NCI-H460 (cell line): ENCODE measurements at places on chromosomes 13 and 19. TPM values are rescaled to one million over a fixed set of nuclear protein-coding genes. Genes with fewer than 3 reads are reported as not detected.

DNA sequence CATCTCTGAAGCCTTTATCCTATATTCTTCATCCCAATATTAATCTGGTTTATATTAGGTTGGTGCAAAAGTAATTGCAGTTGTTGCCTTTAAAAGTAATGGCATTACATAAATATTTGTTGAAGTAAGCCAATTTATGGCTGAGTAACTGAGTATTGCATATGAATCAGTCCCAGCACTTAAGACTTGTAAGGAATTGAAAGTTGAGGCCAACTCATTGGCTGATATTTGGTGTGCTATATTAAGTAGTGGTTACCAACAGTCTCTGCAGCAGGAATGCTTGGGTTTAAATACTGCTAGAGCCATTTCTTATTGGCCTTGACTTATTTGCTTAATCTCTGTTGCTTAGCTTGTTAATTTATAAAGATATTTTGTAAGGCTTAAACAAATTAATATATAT lies 460.7 kb downstream of the GPC6 start:
- no peak for DNase-seq

GRCh38 chr13:97388373-97388772 lies 45.6 kb upstream of the RAP2A start:
- no peak for DNase-seq

GRCh38 chr19:9456018-9456689 lies 20.8 kb upstream of the ZNF266 start:
- no peak for DNase-seq

GRCh38 chr13:81318231-81319019 lies 977.5 kb upstream of the SPRY2 start:
- no peak for DNase-seq

DNA sequence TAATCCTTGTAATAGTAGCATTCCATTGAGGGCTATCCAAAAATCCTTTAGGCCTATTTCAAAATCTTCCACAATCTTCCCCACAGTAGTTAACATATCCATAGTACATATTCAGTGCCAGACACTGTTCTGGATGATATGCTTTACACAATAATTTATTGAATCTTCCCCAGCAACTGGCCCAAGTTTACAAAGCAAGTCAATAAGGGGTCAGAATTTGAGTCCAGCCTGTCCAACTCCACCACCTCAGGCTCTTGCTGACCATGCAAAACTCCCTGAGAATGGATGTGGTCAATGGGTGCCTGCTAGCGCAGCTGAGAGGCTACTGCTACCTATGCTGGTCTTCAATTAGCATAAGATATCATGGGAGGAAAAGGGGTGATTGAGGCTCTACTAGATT lies 529.6 kb downstream of the FGF9 start:
- no peak for DNase-seq

- DNase-seq, result no peak
Observed at GRCh38 chr13:71219698-71220415, 647.1 kb downstream of the DACH1 start.

GRCh38 chr13:97889803-97890202 lies 63.7 kb upstream of the IPO5 start:
- DNase-seq, result no peak

- DNase-seq, result no peak
Observed at GRCh38 chr19:46678110-46678732, 17.2 kb upstream of the DACT3 start.

- DNase-seq, result no peak
Observed at GRCh38 chr19:41564515-41565378, 11.2 kb upstream of the CEACAM21 start.

DNA sequence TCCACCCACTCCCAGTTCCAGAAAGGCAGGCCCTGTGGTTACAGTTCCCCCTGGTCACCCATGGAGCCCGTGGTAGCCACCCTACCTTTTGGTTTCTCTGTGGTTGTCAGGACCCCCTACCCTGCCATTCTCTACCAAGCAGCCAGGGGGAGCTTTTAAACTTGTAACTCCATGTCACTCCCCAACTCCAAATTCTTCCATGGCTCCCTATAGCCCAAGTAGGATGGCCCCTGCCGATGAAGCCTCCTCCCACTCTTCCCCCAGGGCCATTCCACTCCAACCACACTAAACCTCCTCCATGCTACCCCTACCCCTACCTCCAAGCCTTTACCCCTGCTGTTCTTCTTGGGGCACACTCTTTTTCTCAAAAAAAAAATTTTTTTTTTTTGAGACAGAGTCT lies 2.2 kb downstream of the S1PR2 start:
- DNase-seq, result no peak

GRCh38 chr13:43874504-43875092 lies 4.9 kb downstream of the CCDC122 start:
- peak; percentile 24 for DNase-seq

ZNF99 gene
- total RNA-seq, result not detected in 2 replicates

SYT3 gene
- total RNA-seq, result 0.20 and 0.49 TPM in 2 replicates

ZNF665 gene
- total RNA-seq, result not detected in 2 replicates

OVOL3 gene
- total RNA-seq, result not detected in 2 replicates

DNA sequence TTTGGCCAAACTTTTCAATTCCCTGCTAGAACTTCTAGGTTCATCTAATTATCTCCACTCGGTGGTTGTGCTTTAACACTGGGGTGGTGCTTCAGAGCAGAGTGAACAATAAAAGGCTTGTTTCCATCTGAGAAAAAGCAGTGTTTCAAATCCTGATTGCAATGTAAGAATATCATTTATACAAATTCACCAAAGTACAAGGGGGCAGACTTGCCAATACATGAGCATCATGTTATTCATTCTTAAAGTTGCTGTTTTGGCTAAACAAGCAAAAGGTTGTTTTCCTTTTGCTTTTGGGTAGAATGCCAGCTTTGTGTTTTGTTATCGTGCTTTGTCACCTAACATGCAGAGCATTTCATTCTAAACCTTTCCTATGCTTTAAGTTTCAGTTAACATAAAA lies 78.5 kb upstream of the UBAC2 start:
- no peak for DNase-seq

TMEM150B gene
- not detected in 2 replicates for total RNA-seq

DNA sequence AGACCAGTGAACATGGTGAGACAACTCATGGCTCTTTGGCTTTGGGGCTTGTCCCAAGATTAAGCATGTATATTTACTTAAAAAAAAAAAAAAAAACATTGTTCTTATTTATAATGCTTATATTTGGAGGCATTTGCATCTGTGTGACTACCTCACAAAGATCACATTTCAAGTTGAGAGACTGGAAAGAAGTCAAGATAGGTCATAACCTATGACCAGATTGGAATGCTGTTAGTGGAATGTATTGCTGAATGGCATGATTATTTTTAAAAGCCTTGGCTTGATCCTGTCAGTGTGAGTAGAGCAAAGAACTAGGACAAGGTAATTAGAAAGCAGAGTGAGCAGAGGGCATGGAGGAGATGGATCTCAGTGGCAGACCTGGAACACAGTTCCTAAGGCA lies 214.6 kb downstream of the OXGR1 start:
- no peak for DNase-seq

GRCh38 chr19:52735734-52736133 lies 890 bp upstream of the ZNF611 start:
- DNase-seq, result no peak

- no peak for DNase-seq
Observed at GRCh38 chr19:33804021-33804799, 7.5 kb downstream of the KCTD15 start.

- DNase-seq, result no peak
Observed at GRCh38 chr19:6402837-6403608, 10.1 kb upstream of the GTF2F1 start.

TMEM143 gene
- 2.4 and 4.0 TPM in 2 replicates for total RNA-seq

VSIG10L gene
- total RNA-seq, result 1.2 and 1.6 TPM in 2 replicates

- no peak for DNase-seq
Observed at GRCh38 chr19:48654299-48655059, 8.5 kb upstream of the CA11 start.

GRCh38 chr13:22285867-22286266 lies 615.0 kb downstream of the FGF9 start:
- no peak for DNase-seq

SKA3 gene
- total RNA-seq, result 16.4 and 23.6 TPM in 2 replicates

DNA sequence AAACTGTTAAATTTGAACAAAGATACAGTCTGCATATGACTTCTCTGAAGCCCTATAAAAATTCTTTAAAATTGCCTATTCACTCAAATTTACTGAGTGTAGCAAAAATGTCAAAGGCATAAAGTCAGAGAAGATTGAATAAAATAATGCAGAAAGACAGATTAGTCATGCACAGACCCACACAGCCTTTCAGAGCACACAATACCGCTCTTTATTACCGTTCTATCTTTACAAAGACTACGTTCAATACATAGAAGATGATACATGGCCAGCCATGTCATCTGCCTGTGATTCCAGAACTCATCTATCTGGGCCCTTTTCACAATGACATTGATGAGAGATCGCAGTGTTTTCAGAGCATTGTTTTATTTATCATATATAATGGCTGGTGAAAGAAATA lies 107.2 kb downstream of the URI1 start:
- DNase-seq, result no peak

DNA sequence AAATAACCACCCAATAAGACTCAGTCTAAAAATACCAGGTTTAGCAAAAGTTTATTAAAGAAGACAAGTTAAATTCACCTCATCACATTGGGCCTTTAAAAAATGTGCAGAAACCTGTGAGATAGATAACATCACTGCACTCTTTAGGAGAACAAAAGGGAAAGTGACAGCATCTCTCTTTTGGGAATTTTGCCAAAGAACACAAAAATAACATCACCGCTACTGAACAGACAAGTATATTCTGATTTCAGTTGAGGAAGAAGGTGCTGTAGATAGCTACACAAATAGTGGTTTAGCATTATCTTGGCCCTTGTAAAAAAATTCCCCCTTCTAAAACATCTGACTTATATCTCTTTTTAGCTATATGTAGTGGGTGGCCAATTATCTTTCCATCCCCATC lies 244.7 kb downstream of the VWA8 start:
- no peak for DNase-seq

DNA sequence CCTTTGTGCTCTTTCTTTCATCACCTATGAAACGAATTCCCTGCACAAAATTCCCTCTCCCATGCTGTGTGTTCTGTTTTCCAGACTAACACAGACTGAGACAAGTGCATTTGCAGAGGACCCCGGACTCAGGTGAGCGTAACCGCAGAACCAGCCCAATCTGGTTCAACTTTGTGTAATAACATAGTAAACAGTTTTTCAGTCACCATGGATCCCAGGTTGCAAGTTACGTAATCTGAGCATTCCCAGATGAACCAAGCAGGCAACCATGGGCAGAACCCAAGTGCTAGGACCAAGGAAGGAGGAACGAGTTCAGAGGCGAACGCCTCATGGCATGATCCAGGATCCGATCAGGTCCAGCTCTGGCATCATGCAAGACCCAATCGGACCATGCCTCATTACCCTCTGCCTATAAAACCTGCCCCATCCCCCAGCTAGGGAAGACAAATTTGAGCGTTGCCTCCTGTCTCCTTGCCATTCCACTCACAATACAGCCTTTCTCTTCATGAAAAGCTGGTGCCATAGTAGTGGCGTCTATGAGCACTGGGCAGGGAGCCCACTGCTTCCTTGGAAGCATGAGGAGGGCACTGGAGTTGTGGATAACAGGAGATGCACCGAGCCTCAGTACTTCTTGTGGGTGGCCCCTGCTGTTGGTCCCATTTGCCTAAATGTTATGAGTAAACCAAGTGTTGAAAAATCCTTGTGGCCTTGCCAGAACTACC lies 107.6 kb downstream of the ABCC4 start:
- no peak for DNase-seq

- DNase-seq, result no peak
Observed at GRCh38 chr13:83883061-83883523, 818 bp upstream of the SLITRK1 start.

DNA sequence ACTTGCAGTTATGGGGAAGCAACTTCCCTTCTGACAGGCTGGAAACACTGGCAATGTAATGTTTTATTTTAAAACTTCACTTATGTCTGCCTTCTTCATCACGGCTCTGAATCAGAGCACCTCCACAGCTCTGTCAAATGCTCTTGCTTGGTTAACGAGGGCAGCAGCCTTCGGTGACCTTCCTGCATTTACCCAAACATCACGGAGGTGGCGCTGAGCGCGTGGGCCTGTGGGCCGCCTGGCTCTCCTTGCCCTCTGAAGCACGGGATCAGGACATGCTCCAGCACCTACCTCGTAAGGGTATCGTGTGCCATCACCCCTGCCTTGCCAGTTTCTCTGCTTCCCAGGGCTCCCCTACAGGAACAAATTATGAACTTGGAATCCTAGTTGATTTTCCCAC lies 310.0 kb downstream of the TEX29 start:
- DNase-seq, result no peak

GRCh38 chr13:20787180-20787579 lies 13.4 kb upstream of the EEF1AKMT1 start:
- no peak for DNase-seq

GPR4 gene
- 0.09 and 0.57 TPM in 2 replicates for total RNA-seq

DNA sequence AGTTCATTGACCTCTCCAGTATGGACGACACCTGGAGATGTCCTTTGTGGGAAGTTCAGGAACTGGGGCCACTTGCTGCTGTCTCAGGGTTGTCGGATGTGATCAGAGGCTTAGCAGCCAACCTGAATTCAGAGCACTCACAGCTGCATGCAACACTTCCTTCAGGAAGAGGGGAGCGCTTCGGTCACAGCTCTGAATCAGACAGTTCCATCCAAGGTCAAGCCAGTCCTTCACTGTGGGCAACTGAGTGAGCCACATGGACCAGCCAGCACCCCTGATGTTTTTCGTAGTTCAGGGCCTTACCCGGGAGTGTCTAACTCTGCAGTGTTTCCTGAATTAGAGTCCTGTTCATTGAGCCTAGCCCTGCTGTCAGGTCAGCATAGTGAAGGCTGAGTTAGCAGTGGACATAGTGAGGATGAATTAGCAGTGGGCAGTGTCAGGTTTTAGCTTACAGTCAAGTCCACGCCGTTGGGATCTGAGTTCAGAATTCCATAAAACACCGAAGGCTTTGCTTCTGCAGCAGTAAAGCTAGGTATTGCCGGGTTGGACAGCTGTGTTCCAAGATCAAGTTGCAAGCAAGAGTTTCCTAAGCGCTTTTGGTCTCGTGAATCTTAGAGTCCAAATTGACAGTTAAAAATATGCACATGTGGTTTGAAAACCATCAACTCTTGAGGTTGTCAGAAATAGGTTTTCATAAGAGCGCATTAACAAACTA lies 5.1 kb downstream of the ZNF555 start:
- DNase-seq, result no peak

DNA sequence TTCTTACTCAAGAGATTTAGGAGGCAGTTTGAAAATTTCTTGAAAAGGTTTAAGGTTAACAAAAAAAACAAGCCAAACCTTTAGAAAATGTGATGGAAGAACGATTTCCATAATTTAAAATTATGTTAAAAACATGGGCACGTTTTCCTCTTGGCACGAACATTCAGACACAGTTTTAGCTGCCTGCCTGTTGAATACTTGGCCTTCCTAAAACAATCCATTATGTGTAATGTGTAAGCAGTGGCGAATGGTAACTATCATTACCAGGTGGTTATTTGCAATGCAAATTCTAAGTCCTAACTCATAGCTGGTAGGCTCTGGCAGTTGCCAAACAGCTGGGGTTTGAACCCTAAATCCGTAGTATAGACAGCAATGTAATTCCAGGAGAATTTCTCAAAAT lies 1425.7 kb upstream of the SLC10A2 start:
- DNase-seq, result no peak

DNA sequence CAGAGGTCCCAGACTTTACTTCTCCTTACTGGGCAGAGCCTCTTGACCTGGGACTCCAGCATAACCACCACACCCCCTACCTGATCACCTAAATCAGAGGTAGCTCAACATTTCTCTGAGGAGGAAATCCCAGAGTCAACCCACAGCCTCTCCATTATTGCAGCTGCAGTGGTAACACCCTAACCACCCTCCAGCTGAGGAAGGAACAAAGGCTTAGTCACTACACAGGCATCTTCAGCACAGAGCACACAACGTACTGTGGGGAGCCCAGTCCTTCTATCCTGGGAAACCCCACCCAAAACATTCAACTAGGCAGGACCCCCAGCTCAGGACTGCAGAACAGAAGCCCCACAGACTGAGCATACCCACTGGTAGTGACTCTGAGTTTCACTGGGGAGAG lies 824.7 kb upstream of the SLITRK5 start:
- DNase-seq, result no peak

KANK3 gene
- 1.6 and 1.8 TPM in 2 replicates for total RNA-seq
